ENCODE measurements at places on chromosomes 16 and 17. TPM values are rescaled to one million over a fixed set of nuclear protein-coding genes. Genes with fewer than 3 reads are reported as not detected.

The RFNG gene
- total RNA-seq, result 27.2 TPM

The SLX4 gene
- 15.7 TPM for total RNA-seq

The MARVELD3 gene
- not detected for total RNA-seq

The GUCY2D gene
- not detected for total RNA-seq

The C16orf89 gene
- total RNA-seq, result 1.3 TPM

All from parietal lobe (tissue), 2 donors.